ENCODE measurements at places on chromosomes 4 and X.
A peak's percentile ranks its signal among the peaks of the same experiment; 100 is the strongest.

DNA sequence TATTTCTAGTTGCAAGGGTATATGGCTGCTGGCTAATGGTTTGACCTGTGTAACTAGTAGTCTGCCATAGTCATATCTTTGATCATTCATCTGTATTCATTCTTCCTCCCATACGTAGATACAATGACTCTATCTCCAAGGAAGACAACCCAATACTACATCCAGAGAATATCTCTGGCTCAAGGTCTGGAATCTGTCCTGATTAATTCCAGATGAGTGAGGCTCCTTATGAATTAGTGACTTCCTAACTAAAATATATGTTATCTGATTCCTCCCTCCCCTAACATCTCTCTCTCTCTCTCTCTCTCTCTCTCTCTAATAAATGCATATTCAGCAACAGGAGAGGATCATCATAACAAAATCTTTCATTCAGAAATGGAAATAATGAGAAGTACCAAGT lies 641.5 kb downstream of the FAT4 start:
- DNase-seq: no peak

DNA sequence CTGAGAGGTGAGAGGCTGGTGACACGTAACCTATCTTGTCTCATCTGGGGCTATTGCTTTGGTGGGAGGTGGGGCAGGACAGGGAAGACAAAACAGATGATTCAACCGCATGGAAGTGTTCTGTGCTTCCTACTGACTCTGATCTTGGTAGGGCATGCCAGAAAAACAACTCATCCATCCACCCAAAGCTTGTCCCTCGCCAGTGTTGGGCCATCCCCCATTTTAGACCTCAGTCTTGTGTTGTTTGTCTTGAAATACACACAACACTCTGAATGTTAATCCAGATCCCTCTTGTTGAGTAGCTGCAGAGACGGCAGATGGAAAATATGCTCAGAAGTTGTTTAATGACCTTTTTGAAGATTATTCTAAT lies 377 bp downstream of the CHRNA9 start:
- no peak for DNase-seq

DNA sequence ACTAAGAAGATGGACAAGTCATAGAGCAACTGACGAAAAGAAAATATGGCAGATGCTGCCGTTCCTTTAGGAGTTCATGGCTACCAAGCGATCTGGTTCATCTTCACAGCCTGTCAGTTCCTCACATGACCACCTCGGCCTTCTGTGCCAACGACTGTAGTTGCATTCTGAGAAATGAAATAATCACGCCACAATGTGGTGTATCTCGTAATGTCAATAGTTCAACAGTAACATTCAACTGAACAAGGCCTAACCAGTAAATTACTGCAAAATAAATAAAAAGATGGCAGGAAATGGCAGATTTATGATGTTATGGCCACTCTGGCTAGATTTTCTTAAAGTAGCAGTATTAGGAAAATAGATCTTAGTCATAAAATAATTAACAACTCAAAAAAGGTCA lies 4.4 kb downstream of the GPRIN3 start:
- peak; percentile 67 for DNase-seq

GRCh38 chrX:120380699-120381098 lies 18.8 kb downstream of the ATP1B4 start:
- peak; percentile 33 for DNase-seq

DNA sequence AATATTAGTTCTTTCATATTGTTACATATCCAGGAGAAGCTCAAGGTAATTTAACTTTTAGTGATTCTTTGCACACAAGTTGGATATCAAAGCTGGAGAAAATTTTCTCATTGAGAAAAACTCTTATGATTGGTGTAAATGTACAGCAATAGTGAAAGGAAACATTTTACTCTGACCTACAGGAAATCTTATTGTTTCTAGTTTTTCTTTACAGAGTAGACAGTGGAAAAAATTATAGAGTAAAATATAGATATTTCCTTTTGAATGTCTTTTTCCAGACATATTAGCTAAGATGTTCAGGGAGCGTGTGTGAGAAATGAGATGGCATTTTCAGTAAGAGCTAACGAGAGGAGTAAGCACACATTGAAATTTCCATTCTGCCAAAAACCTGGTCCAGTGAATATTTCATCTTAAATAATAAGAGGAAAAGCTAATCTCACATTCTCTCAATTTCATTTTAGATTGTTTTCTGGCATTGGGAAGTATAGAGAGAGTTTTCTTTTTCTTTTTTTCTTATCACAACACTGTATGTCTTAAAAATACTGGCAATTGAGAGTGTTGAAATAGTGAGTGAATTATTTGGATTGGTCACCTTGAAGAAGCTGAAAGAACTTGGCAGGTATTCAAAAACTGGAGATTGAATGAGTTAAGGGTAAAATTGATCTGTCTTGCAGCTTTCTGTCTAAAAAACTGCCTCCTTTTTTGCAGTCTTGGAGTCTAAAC lies 15.6 kb upstream of the ATP8A1 start:
- no peak for DNase-seq

GRCh38 chr4:176230836-176231235 lies 35.5 kb upstream of the SPATA4 start:
- no peak for DNase-seq

- no peak for DNase-seq
Observed at GRCh38 chr4:38180456-38180855, 220.3 kb downstream of the PTTG2 start.
